ENCODE measurements at places on chromosomes 7 and 10. TPM values are rescaled to one million over a fixed set of nuclear protein-coding genes. Genes with fewer than 3 reads are reported as not detected.
A peak's percentile ranks its signal among the peaks of the same experiment; 100 is the strongest.

DNA sequence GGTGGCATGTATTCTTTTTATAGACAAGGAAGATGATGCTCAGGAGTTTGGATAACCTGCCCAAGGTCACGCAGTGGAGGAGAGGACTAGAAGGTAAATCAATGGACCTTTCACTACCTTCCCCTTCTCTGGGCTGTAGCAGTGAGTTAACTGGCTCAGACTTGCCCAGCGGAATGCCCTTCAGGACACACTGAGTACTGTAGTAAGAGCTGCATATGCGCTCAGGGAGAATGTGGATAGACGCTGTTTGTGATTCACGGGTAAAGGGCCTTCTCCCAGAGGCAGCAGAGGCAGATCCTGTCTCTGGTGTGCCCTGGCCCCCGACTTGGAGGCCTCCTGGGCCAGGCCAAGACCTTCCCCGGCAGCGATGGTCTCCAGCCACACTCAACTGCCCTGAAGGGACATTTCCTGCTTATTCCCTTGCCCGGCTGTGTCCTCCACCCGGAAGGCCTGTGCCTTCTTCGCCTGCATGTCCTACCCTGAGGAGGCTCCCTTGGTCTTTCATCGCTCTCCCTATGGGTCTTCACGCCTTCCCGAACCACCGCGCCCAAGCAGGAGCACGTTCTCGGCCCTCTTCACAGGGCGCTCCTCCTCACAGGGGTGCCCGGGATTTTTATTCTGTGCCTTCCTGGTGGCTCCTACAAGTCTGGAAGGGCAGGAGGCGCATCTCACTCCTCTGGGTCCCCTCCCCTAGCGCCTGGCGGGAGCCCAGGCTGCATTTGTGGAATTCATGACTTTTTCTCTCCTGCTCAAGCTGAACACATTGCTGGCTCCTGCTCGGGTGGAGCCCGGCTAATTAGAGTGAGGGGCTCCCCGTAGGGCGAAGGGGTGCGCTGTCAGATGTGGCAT, 1.8 kb upstream of the IKZF1 start:
- DNase-seq, result no peak

DNA sequence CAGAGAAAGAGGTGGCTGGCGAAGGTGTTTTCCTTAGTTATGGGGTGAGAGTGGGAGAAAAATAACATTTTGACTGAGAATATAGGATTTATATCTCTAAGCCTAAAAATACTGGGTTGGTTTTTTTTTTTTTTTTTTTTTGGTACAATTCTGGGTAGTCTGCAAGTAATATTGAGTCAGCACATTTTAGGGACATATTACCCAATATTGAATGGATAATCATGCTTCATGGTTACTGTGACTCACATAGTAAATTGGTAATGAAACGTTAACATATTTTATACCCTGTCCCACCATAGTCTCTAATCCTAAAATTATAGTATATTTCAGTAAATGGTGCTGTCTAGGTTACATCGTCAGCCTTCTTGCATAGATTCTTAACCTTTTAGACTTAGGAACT, 91.4 kb downstream of the TPST1 start:
- DNase-seq, result no peak

DNA sequence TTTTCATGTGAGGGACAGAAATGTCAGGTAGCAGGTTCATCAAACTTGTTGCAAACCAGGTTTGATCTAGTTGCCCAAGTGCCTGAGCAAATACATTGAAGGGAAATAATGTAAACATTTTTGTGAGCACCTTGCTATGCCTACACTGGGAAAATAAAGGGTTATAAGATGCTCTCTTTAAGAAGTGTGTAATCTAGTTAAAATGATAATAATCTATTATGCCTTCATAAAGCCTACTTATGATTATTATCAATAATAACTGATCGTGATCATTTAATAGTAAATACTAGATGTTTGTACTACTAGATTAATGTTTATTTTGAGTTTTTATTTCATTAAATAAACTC, 1.9 kb upstream of the TMEM229A start:
- no peak for DNase-seq

- DNase-seq, result no peak
These were observed 133.1 kb upstream of the NPS start for GRCh38 chr10:127415901-127416581.

- peak; percentile 40 for DNase-seq
These were observed 256.3 kb upstream of the MAGI2 start for GRCh38 chr7:79709574-79710409.

GRCh38 chr10:93493162-93493561, 3.2 kb upstream of the CEP55 start:
- no peak for DNase-seq

- no peak for DNase-seq
These were observed 27.6 kb upstream of the NEUROG3 start for GRCh38 chr10:69600761-69601330.

SYNPO2L gene
- polyA plus RNA-seq, result not detected
